Stimulated activated CD8-positive, alpha-beta memory T cell treated with anti-CD3 and anti-CD28 coated beads, Interleukin-4, amount 100 ng/mL, for 4 hours (primary cell): ENCODE measurements at places on chromosomes 5 and 9.

DNA sequence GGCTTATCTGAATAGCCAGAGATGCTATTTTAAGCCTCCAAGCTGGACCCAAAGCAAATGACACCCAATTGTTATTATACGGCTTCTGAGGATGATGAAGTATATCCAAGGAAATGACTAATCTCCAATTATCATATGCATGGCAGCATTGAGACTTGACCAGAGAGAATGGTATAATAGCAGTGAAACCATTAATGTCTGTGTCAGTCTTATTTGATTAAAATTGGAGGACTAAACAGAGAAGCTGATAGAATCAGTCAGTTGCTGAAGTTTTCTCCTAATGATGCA lies 200.5 kb downstream of the EFNA5 start:
- DNase-seq: no peak

DNA sequence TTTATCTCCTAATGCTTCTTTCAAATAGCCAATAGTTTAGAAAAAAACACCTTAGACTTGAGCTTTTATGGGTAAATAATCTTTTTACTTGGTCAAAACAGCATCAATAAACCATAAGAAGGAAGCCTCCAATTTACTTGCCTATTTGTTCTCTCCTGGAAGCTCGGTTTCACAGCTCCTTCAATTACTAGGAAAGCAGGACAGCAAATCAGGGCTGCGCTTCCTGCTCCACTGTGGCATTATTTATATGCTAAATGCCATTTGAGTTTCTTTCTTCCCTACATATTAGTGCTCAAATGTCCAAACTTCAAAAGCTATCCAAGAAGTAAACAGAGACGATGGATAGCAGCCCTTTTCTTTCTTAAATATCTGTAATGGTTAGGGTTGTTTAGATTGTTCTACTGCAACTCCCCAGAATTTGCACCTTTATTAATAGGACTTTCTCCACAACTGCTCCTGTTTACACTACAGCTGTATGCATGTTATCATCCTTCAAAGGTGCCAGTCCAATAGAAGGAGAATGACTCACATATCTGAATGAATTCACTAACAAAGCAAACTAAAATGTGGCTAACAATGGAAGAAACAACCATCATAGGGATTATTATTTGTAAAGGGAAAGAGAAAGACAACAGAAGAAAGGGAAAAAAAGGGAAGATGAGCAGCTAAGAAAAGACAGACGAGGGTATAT lies 58.7 kb downstream of the MED27 start:
- DNase-seq: no peak

GRCh38 chr5:1743061-1743768 lies 56.4 kb downstream of the MRPL36 start:
- DNase-seq: no peak

- DNase-seq: no peak
Observed at GRCh38 chr5:179288101-179288808, 57.0 kb downstream of the ADAMTS2 start.

DNA sequence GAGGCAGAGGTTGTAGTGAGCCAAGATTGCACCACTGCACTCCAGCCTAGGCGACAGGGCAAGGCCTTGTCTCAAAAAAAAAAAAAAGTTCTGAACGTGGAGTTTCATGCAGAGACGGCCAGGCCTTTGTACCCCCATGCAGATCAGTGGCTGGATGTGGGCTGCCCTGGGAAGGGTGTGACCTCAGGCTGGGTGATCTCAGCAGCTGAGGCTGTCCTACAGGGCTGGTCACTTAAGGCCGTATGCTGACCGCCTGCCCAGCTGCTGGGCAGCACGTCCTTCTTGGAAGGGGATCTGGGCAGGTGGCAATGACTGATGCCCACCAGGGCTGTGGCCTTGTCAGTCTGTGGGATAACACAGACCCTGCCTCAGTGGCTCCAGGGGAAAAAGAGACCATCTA lies 37.2 kb upstream of the GRHPR start:
- DNase-seq: no peak

DNA sequence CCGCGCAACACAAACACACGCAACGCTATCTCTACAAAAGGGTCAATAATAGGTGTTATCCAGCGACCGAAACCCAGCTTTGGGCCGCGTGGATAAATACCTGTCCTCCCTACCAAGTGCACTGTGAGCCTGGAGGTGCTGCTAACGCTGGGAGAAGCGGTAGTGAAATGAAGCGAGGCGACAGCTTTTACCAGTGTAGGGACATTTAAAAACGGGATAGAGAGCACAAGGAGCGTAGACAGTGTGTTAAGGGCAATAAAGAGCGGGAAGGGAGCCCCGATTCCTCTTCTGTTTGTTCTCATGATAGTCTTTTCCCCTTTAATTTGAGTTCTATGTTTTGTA lies 421 bp upstream of the DEPDC1B start:
- DNase-seq: no peak

- no peak for DNase-seq
Observed at GRCh38 chr9:97052735-97053134, 13.8 kb upstream of the CTSV start.

DNA sequence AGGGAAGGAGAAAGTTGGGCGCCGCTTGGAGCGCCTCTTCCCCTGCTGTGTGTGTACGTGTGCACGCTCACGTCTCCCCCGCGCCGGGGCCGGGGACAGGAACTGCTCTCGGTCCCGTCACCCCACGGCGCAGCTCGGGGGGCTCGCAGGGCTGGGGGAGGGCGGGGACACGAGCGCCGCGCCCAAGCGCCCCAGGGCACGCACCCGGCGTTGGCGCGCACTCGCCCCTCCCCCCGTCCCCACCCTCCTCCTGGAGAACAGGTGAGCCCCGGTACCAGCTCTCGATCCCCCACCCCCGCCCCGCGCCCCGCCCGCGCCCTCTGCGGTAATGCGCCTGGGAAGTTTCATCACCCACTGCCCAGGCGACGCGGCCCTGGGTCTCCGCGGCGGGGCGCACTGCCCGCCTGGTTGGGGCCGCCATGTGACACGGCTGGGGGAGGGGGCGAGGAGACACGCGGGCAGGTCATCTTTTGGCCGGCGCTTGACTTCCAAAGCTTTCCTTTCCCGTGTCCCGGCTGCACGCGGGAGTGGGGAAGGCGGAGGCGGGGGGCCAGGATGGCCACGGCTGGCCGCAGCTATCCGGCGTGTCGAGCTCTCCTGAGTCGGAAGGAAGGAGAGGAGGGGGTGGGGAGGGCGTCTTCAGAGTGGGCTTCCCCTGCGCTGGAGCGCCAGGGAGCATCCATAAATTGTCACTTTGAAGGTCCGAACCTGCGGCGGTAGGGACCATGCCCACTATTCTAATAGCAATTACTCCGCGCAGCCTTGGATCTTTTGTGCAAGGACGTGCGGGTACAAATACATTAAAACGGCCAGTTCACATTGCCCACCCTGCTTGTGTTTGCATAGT lies 1.5 kb upstream of the STC2 start:
- no peak for DNase-seq

GRCh38 chr9:120137186-120137840 lies 442.7 kb downstream of the CDK5RAP2 start:
- no peak for DNase-seq

DNA sequence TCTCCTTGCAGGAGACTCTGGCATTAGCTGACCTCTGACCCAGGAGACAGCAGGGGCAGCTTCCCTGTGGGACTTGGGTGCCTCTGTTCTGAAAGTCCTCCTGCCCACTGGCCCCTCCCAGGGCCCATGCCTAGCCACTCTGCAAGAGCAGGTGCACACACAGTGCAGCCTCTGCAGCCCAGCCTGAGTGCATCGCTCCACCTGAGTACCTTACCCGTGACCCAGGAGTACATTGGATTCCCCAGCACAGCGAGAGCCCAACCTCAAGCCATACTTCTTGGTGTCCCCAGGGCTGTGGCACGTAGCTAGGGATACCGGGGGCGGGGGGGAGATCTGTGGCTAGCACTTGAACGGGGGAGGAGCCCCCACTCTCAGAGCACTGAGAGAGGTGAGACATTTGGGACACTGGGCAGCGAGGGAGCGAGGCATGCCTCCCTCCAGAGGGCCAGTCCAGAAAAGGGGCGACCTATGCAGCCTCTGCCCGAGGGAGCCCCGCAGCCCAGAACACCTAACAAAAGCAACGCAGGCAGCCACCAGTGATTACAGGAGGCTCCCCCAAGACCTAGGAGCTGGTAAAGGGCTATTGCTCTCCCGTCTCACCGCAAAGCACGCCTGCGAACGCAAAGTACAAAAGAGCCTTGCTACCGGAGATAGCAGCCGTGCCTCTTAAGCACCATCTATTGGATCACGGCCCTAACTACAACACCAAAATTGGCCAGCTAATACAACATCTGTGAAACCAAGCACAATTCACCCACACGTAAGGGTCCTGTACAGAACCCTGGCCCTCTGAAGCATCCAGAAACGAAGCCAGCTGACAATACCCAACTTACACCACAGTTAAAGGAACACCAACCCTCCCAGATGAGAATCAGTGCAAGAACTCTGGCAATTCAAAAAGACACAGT lies 826 bp upstream of the PRDM9 start:
- DNase-seq: no peak

GRCh38 chr9:122246666-122247065 lies 17.9 kb upstream of the LHX6 start:
- DNase-seq: no peak

DNA sequence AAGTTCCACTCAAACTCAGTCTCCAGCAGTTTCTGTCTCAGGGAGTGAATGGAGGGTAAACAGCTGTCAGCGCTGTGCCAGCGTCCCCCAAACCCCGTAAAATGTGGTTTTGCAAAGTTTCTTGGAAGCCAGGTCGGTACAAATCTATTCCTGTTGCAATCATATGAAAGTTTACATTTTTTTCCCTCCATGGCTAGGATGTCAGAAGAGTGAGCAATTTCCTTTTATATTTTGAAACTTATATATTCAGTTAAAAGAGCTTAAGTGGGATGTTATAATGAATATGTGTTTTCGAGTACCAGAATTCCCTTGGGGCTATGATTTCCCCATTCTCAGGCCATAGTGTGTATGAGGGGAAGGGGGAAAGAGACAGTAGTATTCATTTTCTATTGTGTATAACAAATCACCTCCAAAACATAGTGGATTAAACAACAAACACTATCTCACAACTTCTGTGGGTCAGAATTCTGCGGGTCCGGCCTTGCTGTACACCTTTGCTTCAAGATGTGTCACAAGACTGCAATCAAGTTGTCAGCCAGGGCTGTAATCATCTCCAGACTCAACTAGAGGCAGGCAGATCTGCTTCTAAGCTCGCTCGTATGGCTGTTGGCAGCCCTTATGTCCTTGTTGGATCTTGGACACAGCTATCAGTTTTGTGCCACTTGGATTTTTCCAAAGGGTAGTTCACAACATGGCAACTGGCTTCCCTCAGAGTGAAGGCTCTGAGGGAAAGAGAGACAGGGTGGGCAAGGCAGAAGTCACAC lies 107.4 kb downstream of the SNX18 start:
- no peak for DNase-seq

GRCh38 chr9:130137641-130138081 lies 34.5 kb upstream of the NCS1 start:
- DNase-seq: no peak

DNA sequence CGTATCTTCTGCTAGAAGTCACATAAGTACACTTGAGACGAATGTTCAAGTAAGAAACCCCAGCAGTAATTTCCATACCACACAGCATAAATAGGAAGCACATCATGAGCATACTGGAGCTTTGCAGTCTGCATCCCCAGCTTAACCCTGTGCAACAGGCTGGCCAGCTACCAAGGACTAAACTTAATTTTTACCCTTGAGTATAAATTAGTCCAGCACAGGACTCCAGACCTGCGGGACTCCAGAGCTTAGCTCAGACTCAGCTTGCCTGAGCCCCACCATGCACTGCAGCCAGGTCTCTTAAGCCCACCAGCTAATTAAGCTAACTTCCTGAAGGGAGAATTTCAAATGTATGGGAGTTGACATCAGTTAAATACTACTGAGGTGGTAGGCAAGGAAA lies 491.0 kb downstream of the ARHGEF28 start:
- no peak for DNase-seq

GRCh38 chr5:55638455-55638854 lies 73.7 kb downstream of the SLC38A9 start:
- no peak for DNase-seq

GRCh38 chr5:54205453-54205852 lies 104.9 kb downstream of the ARL15 start:
- DNase-seq: no peak

GRCh38 chr5:67366691-67367395 lies 170.2 kb upstream of the CD180 start:
- no peak for DNase-seq

DNA sequence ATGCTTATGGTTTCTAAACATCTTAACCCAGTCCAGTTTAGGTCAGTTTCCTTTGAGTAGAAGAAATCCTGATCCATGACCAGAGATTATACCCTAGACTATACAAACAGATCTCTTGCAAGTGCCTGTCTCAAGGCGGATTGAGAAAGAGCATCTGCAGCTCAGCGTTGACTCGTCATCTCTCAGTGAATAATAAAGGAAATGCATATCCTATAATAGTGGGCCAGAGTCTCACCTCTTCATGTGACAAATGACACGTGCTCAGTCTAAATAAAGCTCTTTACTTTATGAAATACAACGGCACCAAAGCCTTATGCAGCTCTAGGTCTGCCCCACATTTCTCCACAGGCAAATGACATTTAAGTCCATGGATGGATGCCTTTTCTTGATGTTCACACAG lies 179.4 kb upstream of the NR3C1 start:
- no peak for DNase-seq

DNA sequence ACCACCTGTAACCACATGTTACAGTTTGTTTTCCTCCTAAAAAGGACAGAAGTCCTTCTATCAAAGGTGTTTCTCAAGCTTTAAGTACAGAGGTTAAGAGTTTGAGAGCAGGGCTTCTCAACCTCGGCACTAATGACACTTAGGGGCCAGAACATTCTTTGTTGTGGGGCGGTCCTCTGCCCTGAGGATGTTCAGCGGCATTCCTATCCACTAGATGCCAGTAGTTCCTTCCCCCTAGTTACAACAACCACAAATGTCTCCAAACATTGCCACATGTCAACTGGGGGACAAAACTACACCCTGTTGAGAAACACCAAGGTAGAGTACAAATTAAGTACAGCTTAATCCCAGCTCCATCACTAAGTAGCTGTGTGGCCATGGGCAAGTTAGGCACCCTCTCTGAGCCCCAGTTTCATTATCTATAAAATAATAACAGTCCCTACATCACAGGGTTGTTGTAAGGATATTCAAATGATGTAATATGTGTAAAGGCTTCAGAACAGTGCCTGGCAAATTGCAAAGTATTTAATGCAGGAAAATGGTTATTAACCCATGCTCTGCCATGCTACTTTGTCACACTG lies 44.6 kb downstream of the PIP5K1B start:
- DNase-seq: no peak

GRCh38 chr9:107638521-107639310 lies 149.1 kb upstream of the KLF4 start:
- DNase-seq: no peak

DNA sequence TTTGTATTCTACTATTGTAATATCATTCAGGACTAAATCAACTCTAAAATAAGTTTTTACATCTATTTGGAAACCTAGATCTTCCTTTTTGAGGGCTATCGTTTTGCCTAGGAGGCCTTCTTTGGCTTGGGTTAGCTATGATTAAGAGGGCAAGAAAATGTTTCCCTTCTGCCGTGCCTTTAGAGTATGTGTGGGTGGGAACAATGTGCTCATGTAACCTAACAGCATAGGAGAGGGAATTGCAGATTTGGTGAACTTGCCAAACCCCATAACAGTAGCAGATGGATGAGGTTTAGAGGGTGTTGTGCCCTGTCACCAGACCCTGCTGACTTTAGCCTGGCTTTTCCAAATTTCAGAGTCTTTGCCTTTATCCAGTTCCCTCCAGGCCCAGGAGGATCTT lies 339.0 kb downstream of the ADGRV1 start:
- DNase-seq: no peak

- DNase-seq: no peak
Observed at GRCh38 chr9:14627513-14627912, 65.7 kb downstream of the ZDHHC21 start.

- DNase-seq: no peak
Observed at GRCh38 chr9:96607971-96608370, 11.7 kb downstream of the CDC14B start.
